ENCODE measurements at places on chromosomes 5 and 9.
A peak's percentile ranks its signal among the peaks of the same experiment; 100 is the strongest.

DNA sequence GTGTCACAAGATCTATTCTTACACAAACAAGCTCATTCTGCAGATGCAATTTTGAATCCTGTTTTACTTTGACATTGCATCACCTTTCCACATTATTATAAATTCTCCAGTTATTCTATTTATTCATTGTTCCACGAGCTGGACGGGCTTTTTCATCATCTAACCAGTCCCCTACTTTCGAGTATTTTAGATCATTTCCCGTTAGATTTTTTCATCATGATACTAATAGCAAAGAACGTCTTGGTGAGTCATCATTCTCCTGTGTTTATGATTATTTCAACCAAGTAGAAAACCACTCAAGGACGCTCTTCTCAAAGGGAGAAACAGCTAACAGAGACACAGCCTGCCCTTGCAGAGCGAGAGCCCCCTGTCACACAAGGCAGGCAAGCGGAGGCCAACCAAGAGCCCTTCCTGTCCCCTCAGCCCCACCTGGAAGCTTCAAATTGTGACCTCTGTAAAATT lies 15.1 kb downstream of the BBLN start:
- DNase-seq, result no peak

DNA sequence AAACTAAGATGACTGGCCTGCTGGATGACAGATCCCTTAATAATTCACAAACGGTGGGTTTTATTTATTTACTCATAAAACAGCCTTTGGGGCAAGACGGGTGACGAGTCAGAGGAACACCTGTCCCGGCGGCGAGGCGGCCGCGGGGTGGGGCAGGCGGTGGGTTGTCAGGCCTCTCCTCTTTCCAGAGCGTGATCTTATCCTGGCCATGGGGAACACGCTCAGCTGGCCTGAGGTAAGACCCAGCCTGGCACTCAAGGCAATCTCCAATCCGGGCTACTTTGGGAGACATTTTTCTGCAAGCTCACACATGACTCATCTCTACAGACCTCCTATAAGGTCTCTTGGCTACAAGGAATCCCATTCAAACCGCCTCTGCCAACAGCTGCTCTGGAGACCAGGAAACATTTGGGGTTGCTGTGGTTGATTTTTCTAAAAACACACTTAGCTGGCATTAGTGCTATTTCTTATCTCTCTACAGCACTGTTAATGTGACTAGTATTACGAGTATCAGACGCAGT lies 6.3 kb downstream of the RAPGEF1 start:
- no peak for DNase-seq

GRCh38 chr9:122212473-122213004 lies 16.2 kb downstream of the LHX6 start:
- DNase-seq, result no peak

- no peak for DNase-seq
Measured at GRCh38 chr5:101393795-101394450, 490.8 kb upstream of the ST8SIA4 start.

DNA sequence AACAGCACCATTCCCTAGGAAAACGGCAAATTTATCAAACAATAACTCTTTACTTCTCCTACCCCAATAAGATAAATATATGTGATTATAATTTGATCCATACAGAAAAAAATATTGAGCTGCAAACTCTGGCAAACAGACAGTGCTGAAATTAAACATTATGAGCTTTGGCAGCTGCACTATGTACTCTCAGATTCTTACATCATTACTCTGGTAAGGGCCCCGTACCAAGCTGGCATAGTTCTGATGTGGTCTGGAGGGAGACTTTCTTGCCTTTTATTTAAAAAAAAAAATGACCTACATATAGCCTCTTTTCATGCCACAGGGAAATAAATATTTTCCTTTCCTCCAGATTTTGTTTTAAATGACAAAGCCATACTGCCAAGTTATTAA lies 95.0 kb downstream of the NR6A1 start:
- no peak for DNase-seq

DNA sequence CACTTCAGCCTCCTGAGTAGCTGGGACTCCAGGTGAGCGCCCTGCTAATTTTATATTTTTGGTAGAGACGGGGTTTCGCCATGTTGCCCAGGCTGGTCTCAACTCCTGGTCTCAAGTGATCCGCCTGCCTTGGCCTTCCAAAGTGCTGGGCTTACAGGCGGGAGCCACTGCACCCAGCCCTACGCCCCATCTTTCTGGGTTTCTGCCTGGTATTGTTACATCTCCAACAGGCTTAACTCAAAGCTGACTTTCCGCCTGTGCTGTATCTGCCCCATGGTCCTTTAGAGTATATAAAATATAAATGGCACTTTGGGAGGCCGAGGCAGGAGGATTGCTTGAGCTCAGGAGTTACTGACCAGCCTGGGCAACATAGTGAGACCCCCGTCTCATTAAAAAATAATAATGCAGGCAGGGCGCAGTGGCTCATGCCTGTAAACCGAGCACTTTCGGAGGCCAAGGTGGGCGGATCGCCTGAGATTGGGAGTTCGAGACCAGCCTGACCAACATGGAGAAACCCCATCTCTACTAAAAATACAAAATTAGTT lies 36.5 kb upstream of the GLDC start:
- DNase-seq, result no peak

DNA sequence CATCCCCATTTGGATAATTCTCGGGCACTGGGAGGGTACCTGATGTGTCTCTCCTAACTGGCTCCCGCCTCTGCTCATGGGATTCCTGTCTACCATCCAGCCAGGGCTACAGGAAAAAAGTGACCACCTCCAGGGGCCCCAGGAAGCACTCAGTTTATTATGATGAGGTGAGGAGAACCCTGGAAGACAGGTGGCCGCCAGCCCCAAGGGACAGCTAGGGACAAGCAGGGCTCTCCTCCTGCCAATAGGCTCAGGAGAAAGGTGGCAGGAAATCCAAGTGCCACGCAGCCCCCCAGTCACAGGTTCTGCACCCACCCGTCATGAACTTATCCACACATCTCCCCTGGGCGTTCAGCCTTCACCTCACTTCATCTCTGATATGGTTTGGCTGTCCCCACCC lies 61.5 kb upstream of the ZNF354A start:
- DNase-seq, result no peak

- no peak for DNase-seq
Measured at GRCh38 chr5:135974021-135974600, 19.3 kb upstream of the LECT2 start.

DNA sequence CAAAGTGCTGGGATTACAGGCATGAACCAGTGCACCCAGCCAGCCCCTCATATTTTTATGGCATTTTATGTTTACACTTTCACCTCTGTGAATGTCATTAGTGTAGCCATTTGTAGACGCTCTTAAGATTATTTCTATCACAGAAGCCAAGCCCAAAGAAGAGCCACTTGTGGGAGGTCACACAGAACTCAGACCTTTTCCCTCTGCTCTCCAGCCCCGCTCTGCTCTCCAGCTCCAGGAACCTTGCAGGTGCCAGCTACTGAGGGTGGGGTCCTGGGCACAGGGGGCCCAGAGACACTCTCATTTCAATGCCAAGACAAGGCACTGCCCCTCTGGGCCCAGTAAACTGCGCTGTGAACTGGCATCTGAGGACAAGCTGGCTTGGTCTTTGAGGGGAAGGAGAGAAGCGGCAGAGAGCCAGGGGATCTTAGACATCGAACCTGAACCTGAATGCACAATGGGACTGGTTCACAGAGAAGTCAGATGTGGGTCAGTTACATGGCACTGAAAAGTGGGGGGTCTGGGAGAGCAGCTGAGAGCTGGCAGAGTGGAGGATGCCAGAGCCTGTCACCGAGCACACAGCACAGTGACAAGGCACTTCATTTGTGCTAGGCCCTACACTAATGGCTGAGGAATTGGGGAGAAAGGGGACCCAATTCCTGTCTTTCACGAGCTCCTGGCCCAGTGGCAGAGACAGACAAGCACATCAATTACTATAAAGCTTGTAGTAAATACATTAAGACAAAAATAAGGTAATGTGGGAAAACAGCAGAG lies 16.7 kb downstream of the ANXA6 start:
- no peak for DNase-seq

GRCh38 chr5:124996764-124997077 lies 250.3 kb upstream of the ZNF608 start:
- no peak for DNase-seq

DNA sequence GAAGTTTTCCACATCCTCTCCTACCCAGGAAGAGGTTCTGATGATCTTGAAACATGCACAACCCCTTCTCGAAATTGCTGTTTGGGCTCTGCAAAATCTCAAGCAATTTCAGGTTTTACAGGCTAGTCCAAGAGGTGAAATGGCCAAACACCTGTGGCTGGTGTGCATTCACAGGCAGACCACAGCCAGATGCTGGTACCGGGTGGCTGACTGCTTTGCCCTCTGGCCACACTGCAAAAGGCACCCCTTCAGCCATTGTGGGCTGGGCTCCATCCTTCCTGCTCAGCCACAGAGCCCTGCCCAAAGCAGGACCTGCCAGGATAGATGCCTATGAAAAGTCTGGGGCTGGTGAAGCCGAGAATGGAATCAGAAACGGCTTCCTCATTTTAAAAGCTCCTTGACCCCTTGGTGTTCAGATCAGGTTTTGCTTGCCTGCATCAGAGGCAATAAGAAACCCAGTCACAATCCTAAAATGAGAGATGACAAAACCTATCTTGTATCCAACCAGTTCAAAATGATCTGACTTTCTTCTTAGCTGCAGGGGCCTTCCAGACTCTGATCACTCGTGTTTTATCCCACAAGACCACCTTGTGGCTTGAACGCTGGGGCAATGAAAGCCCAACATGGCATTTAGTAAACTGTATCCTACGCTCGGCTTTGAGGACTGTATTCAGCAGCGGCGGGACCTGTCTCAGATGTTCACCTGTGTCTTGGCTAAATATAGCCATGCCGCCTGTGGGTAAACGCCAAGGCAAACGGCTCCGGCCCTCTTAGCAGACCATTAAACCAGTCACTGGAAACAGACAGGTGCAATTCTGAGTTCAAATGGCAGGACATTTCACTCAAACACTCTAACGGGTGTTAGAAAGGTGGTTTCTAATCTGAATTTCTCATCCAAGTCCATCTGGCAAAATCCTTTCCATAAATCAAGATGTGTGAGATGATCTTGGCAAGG lies 49.6 kb downstream of the EPB41L4B start:
- DNase-seq, result no peak

GRCh38 chr5:6713274-6714225 lies at the start of gene TENT4A:
Gene TENT4A, plus strand, starts transcription at chr5:6713432. Its CDS starts 552 bp downstream, at chr5:6713984.
- no peak for DNase-seq

DNA sequence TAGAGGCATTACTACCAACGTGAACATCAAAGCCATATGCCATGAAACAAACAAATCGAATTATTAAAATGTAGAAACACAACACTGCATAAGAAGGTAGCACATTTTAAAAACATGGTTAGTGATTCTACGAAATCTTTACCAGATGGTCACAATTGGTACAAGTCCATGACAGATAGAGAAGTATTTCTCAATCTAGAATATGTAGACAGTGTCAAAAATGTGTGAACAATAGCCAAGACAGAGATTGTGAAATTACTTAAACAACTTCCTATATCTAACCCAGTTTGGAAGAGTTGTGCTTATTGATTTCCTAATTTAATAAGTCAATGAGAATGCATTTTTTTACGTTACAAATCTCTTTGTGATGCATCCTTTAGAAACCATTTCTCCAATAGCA lies 1121.6 kb downstream of the MAT2B start:
- DNase-seq, result no peak

DNA sequence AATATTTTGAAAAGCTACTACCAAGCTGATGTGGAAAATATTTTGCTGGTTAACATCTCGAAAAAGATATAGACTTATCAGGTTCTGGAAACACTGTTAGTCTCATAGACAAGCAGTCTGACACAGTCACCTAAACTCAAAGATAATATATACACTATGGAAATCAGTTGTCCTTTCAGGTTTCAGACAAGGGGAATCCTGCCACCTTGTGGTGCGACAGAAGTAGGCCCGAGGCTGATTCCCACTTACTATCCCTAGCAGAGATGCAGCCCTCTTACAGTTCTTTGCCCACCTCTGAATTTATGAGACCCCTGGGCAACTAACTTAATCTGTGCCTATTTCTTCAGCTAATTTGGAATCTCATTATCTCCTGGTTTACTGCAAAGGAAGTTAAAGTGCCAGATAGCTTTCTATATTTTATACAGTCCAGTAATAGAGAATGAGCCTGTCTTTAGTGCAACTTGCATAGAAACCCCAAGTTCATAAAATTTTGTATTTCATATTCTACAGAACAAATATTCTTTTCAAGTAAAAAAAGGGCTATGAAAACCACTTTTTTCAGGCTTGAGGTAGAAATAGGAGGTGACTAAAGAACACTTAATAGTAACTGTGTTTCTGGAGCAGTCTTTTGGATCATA lies 16.9 kb downstream of the RAD1 start:
- peak; percentile 49 for DNase-seq

DNA sequence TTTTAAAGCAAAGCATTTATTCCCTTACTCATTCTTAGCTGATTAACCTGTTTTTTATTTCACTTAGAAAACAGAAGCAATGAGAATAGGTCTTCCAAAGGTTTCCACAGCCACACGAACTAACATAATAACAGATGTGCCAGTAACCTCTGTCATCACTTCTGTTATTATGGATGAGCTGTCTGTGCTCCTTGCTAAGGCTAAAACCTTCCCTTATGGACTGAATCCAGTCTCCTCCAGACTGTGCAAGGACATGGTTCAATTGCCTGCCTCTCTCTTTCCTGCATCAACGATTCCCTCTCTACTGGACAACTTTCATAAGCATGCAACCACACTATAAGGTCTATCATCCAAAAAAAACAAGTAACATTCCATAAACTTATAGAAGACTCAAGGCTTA lies 1446.2 kb downstream of the MAT2B start:
- no peak for DNase-seq

GRCh38 chr5:1919209-1919566 lies 36.5 kb upstream of the IRX4 start:
- DNase-seq, result no peak

GRCh38 chr9:109378316-109378715 lies 57.5 kb upstream of the EPB41L4B start:
- DNase-seq, result no peak

DNA sequence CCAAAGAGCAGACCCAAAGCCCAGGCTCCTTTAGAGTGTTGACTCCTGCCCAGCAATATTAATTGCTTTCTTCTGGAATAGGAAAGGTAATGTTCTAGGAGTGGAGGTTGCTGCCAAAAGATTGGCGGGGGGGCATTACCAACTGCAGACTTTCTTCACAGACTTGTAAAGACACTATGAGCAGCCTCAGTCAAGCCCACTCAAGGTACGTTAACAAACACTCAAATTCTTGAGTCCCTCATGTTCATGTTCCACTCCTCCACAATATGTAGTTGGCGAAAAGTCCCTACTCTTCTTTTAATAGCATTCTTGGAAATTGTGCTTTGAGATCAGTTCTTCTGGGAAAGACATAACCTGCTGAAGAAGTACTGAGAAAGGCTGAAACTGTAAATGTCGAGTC lies 409.2 kb upstream of the KIF2A start:
- no peak for DNase-seq

- DNase-seq, result no peak
Measured at GRCh38 chr9:77022783-77023440, 3.5 kb downstream of the FOXB2 start.
